ENCODE measurements at places on chromosomes 4 and X.
A peak's percentile ranks its signal among the peaks of the same experiment; 100 is the strongest.

DNA sequence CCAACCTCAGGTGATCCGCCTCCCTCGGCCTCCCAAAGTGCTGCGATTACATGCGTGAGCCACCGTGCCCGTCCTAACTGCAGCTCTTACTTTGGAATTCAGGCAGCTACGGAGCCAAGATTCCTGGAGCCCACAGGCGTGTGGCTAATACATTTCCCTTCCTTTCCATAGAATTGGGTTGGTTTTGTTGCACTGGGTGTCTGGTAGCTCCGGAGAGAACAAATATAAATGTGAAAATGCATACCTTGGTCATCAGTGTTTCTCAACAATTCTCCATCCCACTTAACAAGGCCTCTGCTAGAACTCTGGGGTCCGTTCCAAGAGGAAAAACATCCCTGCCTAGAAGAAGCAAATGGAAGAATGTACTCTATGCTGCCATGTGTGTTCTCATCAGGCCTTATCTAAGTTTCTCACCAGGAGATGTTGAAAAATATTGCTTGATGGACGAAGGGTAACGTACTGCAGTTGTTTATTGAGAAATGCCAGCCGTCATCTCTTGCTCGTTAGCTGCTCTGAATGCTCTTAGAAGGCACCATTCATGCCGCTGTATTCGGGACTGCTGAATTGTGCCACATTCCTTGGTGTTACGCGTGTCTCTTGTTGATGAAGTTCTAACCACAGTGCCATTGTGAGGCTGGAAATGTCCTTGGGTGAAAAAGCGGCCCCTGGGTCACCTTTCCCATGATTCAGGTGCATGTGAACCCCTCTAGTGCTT lies 50.5 kb upstream of the CD99 start:
- no peak for DNase-seq

DNA sequence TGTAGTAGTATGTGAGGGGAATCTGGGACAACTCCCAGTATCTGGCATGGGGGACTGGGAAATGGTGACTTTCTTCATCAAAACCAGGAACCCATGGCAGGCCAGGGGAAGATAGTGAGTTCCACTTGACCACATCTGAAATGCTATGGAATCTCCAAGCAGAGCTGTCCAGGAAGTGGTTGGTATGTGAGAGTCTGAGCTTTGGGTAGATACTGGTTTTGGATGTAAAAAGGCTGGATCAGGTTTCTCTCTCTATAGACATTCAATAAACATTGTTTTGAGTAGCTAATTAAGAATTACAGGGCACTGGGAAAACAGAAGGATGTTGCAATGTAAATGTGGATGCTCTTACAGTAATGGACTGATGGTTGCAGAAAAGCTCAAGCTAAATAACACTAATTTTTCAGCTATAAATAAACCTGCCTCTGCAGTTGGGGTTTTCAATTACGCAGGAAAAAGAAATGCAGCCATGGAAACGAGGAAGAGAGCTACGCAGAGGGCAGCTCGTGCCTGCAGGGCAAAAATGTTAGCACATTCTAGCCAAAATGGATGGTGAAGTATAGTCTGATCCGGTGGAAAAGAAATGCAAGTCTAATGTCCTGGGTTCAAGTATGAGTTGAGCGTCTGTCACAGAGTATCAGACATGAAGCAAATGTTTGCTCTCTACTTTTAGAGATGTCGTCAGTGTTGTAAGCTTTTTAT lies 13.4 kb upstream of the CHRNA9 start:
- peak; percentile 37 for DNase-seq

- DNase-seq = no peak
Measured at GRCh38 chr4:99179178-99179577, 35.1 kb upstream of the ADH4 start.

GRCh38 chr4:34880246-34880645 lies 1364.1 kb downstream of the ARAP2 start:
- no peak for DNase-seq

DNA sequence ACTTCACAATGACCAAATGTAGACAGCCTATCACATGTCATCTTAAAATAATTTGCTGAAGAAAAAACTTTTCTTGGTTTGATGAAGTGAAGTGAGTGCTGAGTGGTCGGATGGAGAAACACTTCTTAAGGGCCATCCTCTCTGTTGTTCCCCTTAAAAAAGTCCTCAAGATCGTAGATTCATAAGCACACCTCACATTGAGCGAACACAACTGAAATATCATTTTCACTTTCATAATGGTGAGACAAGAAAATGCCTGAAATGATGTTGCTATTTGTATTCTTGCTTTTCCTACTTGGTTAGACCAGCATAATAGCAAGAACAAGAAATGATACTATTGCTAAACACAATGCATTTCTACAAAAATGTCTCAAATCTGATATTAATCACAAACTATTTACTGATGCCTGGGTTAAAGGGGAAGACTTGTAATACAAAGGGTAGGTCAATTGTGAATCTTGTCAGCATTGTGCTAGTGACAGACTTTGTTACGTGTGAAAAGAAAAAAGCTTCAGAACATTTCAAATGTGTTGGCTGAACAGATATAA lies 305.6 kb upstream of the NR3C2 start:
- DNase-seq = no peak

- DNase-seq = no peak
Measured at GRCh38 chr4:151801547-151802516, 41.0 kb upstream of the GATB start.

GRCh38 chr4:152679414-152680281 lies at the start of gene TMEM154:
TMEM154 (minus strand) TSS chr4:152679997; CDS start chr4:152679933, 64 bp downstream.
- DNase-seq = no peak

GRCh38 chr4:16032396-16032770 lies 51.4 kb downstream of the PROM1 start:
- DNase-seq = no peak

DNA sequence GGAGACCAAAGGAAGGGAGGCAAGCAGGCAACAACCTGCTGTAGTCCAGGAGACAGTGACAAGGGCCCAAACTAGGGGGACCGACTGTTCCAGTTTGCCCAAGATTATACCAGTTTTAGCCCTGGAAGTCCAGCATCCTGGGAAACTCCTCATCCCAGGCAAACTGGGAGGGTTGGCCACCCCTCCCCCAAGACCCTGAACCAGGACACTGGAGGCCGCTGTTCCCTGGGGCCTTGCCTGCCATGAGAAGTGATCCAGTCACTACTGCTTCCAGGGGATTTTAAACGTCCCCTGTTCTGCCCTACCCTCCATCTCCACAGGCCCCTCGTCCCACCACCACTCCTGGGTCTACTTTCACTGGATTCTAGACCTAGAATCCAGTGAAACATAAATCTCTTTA lies 4.3 kb upstream of the DGAT2L6 start:
- no peak for DNase-seq

DNA sequence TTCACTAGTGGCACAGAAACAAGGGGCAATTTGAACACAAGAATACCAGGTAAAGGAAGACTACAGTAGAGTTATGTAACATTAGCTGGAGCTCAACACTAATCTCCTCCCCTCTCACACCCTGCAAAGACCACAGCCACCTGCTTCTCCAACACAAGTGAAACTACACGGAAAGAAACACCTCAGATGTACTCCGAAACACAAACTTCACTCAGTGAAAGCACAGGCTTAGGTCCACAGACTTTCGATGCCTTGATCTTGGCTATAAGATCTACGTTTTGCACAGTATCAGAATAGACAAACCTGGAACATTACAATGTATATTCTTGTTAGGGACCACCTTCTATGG lies 7.6 kb downstream of the ACSL1 start:
- no peak for DNase-seq

- no peak for DNase-seq
Measured at GRCh38 chrX:101369687-101370086, 16.3 kb downstream of the BTK start.

- DNase-seq = no peak
Measured at GRCh38 chr4:16598597-16599206, 299.7 kb downstream of the LDB2 start.

GRCh38 chr4:172202480-172203076 lies 389.4 kb downstream of the GALNTL6 start:
- no peak for DNase-seq

DNA sequence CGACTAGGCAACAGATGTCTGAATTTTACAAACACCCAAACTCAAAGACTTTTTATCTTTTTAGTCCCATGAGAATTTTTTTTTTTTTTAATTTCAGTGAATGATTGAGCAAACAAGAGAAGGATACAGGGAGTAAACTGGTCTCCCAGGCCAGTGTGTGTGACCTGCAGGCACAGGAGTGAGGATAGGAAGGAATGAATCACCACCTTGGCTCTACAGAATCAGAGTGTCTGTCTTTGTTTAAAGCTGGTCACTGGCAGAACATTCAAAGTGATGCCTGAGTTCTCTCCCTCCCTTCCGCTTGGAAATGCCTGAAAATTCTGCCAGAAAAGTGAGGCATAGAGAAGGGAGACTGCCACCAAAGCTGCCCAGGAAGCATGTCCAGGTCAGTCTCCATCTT lies 69.5 kb downstream of the PARM1 start:
- no peak for DNase-seq

DNA sequence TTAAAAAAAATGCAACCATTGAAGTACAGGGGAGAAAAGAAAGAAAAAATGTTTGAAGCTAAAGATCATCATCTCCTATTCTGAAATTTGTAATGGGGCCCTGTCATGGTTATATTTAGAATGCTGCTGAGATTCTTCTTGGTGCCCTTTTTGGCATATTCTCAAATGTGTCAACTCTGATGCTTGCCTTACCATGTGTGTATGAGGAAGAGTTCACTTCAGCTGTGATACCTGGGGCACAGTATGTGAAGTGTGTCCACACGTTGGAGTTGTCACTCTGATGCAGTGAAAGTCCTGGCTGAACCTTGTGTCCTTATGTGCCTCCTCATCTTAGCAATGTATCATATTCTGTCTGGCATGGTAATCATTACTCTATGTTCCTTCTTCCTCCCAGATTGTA lies 377.9 kb downstream of the RAPGEF2 start:
- DNase-seq = no peak

DNA sequence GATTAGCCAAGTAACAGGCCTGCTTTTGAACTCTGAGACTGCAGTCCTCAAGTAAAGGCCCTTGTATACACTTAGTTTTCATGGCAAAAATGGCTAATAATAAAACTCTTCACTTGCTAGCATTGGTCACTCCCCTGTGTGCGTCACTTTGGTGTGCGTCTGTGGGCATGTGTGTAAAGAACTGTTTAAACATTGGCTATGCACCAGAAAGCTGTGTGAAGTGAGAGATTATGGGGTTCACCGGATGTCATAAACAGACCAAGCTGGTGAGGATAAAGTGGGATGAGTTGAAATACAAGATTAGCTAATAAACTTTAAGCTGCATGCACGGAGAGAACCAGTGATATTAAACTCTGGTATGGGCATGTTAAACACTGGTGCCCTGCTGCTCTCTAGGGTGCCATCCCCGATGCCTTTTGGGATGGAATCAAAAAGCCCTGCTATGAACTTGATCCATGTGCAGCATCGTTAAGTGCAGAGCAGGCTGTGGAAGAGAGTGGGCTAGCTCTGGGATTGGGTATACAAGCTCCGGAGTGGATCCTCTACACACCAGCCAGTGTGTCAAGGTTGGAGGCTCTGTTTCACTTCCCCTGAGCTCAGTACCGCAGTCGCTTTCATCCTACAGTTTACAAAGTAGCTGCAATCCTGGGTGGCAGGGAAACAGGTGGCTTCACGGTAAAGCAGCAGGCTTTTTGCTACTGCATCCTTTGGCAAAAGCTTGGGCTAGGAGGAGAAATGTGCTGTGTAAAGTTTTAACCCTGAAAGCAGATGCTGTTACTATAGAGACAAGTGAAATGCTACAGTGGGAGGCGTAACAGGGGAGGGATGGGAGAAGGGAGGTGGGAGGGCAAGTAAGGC lies 108.3 kb upstream of the SLC4A4 start:
- DNase-seq = no peak

DNA sequence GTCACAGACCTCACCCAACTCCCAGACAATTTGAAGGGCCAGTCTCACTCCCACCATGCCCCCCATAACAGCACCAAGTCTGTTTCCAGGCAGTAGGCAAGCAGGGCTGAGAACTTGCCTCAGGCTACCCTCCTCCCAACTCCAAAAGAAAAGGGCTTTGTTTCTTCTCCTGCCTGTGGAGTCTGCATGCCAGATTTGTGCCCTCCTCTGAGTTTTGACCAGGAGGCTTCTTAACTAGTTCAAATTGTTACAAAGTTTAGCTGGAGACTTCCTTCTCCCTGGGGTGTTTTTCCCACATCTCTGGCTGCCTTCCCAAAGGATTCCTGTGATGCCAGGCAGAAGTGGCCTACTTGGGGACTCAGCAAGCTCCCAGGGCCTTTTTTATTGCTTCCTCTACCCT lies 29.6 kb downstream of the PBDC1 start:
- peak; percentile 4 for DNase-seq

DNA sequence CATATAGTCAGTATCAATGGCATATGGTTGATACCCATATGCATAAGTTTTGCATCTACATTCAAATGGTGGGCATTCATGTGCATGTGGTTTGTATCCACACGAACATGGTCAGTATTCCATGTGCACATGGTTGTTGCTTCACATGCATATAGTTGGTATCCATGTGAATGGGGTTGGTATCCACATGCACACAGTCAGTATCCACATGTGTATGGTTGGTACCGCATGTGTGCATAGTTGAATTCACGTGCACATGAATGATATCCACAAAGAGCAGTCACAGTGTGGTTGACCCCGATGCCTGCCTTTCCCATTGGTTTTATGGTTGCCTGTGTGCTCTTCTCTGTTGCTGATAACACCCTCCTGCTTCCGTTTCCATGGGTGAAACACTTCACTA lies 427.9 kb downstream of the STIM2 start:
- no peak for DNase-seq

DNA sequence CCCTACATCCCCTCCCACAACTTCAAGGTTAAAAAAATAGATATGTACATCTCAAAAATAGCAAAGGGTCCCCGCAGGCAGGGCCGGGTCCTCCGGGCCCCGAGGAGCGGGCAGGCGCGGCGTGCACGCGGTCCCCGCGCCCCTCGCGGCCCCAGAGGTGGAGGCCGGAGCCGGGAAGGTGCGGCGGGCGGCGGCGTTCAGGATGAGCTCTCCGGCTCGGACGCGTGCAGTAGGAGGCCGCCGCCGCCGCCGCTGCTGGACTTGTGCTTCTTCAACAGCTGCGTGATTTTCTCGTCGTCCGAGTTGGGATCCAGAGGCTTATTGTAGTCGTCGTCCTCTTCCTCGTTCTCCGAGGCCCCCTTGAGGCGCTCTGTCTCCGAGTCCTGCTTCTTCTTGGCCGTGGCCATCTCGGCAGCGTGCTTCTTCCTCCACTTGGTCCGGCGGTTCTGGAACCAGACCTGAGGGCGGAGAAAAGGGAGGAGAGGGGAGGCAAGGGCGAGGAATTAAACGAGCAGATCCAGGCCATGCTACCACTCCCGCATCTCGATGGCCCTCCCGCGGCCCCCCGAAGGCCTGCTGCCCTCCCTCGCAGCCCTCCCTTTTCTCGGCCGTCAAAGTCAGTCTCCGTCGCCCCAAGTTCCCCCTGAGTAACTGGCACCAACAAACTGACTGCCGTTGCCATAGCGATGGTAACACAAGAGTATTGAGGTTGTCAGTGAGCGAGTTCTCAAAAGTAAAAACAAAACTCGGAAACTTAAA lies 5.8 kb downstream of the NKX6-1 start:
- DNase-seq = no peak

- DNase-seq = no peak
Measured at GRCh38 chr4:68062501-68062900, 67.2 kb downstream of the TMPRSS11F start.

- no peak for DNase-seq
Measured at GRCh38 chr4:105895583-105896460, 551 bp downstream of the NPNT start.
